ENCODE measurements at places on chromosomes 7 and 10. TPM values are rescaled to one million over a fixed set of nuclear protein-coding genes. Genes with fewer than 3 reads are reported as not detected.

- no peak overlapping the region for H3K27ac ChIP-seq
- no peaks in the 10 kb centered on the region for H3K36me3 ChIP-seq
- H3K4me3 ChIP-seq = no peak overlapping the region
- H3K27me3 ChIP-seq = no peaks in the 10 kb centered on the region
- H3K4me1 ChIP-seq = no peaks in the 10 kb centered on the region
Measured at GRCh38 chr10:4867520-4868356, 41.7 kb downstream of the AKR1E2 start.

GRCh38 chr7:157758468-157759245, 421.9 kb downstream of the DNAJB6 start:
- H3K27ac ChIP-seq = no peak overlapping the region
- no peak overlapping the region for H3K4me3 ChIP-seq
- H3K36me3 ChIP-seq = no peaks in the 10 kb centered on the region
- peak; percentile 68 for DNase-seq
- H3K4me1 ChIP-seq = no peaks in the 10 kb centered on the region
- H3K27me3 ChIP-seq = no peaks in the 10 kb centered on the region

- DNase-seq = peak; percentile 81
- no peaks in the 10 kb centered on the region for H3K27me3 ChIP-seq
- H3K27ac ChIP-seq = peak overlapping the region; percentile 94
- no peaks in the 10 kb centered on the region for H3K36me3 ChIP-seq
- H3K4me1 ChIP-seq = no peaks in the 10 kb centered on the region
Measured at GRCh38 chr10:50992972-50993766, 81.1 kb upstream of the PRKG1 start.

- H3K4me3 ChIP-seq = no peak overlapping the region
- no peaks in the 10 kb centered on the region for H3K27me3 ChIP-seq
- H3K36me3 ChIP-seq = no peaks in the 10 kb centered on the region
- no peak for DNase-seq
- H3K4me1 ChIP-seq = no peaks in the 10 kb centered on the region
Measured at GRCh38 chr7:21373031-21373430, 54.9 kb upstream of the SP4 start.

- peak overlapping the region; percentile 26 for H3K4me3 ChIP-seq
- no peaks in the 10 kb centered on the region for H3K27me3 ChIP-seq
- no peak overlapping the region for H3K27ac ChIP-seq
- H3K36me3 ChIP-seq = no peaks in the 10 kb centered on the region
- peak; percentile 84 for DNase-seq
Measured at GRCh38 chr7:101743241-101743994, 74.0 kb upstream of the CUX1 start.

DNA sequence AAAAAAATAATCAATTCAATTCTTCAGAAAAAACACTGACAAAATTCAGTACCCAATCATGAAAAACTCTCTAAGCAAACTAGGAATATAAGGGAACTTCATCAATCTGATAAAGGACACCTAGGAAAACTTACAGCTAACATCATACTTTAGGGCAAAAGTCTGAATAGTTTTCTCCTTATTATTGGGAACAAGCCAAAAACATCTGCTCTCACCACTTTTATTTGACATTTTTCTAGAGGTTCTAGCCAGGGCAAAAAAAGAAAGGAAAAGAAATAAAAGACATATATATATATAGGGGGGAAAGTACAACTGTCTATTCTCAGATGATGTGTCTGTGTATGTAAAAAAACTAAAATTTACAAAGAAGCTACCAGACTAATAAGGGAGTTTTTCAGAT, 19.0 kb downstream of the CDK6 start:
- no peaks in the 10 kb centered on the region for H3K27me3 ChIP-seq
- H3K4me3 ChIP-seq = no peak overlapping the region
- no peaks in the 10 kb centered on the region for H3K36me3 ChIP-seq
- no peak overlapping the region for H3K27ac ChIP-seq
- no peaks in the 10 kb centered on the region for H3K4me1 ChIP-seq
- no peak for DNase-seq

GRCh38 chr10:201328-201771, 66.1 kb downstream of the ZMYND11 start:
- H3K36me3 ChIP-seq = peaks cover 3% of the 10 kb centered on the region
- no peaks in the 10 kb centered on the region for H3K27me3 ChIP-seq
- no peak overlapping the region for H3K27ac ChIP-seq
- no peak for DNase-seq
- no peaks in the 10 kb centered on the region for H3K4me1 ChIP-seq
- no peak overlapping the region for H3K4me3 ChIP-seq

GRCh38 chr10:88077977-88078376, 214.6 kb downstream of the PTEN start:
- no peak for DNase-seq
- no peak overlapping the region for H3K4me3 ChIP-seq
- no peaks in the 10 kb centered on the region for H3K27me3 ChIP-seq
- H3K4me1 ChIP-seq = peaks cover 19% of the 10 kb centered on the region

DNA sequence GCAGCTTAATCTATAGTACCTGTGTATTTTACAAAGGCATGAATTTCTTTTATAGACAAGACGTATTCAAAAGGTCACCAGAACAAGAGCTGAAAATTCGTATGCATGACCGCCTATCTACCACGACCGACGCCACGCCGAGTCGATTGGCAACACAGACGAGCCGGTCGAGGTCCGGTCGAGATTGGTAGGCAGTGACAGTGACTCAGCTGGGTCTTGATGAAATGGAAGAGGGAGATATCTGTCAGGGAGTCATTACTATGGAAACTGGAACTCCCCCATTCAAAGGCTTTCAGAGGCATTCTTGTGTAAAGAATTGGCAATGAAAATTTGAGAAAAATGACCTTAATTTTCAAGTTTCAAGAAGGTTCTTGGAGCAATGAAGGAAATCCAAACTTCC, 2.1 kb downstream of the ATP5MK start:
- no peak overlapping the region for H3K27ac ChIP-seq
- H3K27me3 ChIP-seq = no peaks in the 10 kb centered on the region
- H3K36me3 ChIP-seq = peaks cover under 1% of the 10 kb centered on the region

DNA sequence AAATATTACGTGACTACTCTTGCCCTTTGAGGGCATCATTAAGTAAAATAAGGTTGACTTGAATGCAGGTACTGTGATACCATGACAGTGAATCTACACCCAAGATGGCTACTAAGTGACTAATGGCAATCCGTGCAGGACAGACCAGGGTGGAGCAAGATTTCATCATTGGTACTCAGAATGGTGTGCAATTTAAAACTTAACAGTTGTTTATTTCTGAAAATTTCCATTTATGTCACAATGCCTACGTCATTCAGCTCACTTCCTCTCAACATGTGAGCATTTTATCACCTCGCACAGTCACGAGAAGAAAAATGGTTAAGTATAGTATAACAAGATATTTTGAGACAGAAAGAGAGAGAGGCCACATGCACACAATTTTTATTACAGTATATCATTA, 50.3 kb upstream of the MET start:
- H3K4me1 ChIP-seq = no peaks in the 10 kb centered on the region
- H3K27me3 ChIP-seq = no peaks in the 10 kb centered on the region
- no peak for DNase-seq
- H3K27ac ChIP-seq = no peak overlapping the region

GRCh38 chr7:29113384-29114102, 32.8 kb downstream of the CPVL start:
- no peak overlapping the region for H3K4me3 ChIP-seq
- H3K27me3 ChIP-seq = no peaks in the 10 kb centered on the region
- no peak overlapping the region for H3K27ac ChIP-seq
- no peak for DNase-seq

- no peak overlapping the region for H3K4me3 ChIP-seq
- no peak overlapping the region for H3K27ac ChIP-seq
- no peak for DNase-seq
- no peaks in the 10 kb centered on the region for H3K4me1 ChIP-seq
Measured at GRCh38 chr10:98006266-98006665, 24.2 kb downstream of the CRTAC1 start.

GRCh38 chr10:33914746-33915145, 580.3 kb upstream of the NRP1 start:
- DNase-seq = no peak
- no peaks in the 10 kb centered on the region for H3K36me3 ChIP-seq
- no peak overlapping the region for H3K27ac ChIP-seq
- H3K4me3 ChIP-seq = no peak overlapping the region
- no peaks in the 10 kb centered on the region for H3K27me3 ChIP-seq
- H3K4me1 ChIP-seq = no peaks in the 10 kb centered on the region

DNA sequence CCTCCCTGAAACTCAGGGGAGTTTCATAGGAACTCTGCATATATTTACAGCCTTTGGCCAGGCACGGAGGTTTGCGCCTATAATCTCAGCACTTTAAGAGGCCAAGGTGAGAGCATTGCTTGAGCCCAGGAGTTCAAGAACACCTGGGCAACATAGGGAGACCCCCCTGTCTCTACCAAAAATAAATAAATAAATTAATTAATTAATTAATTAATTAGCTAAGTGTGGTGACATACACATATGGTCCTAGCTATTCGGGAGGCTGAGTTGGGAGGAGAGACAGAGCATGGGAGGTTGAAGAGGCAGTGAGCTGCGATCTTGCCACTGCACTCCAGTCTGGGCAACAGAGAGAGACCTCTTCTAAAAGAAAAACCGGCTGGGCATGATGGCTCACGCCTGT, 9.4 kb upstream of the LEP start:
- no peaks in the 10 kb centered on the region for H3K36me3 ChIP-seq
- H3K27me3 ChIP-seq = no peaks in the 10 kb centered on the region
- no peak overlapping the region for H3K27ac ChIP-seq
- DNase-seq = no peak
- no peak overlapping the region for H3K4me3 ChIP-seq

- peaks cover 55% of the 10 kb centered on the region for H3K4me1 ChIP-seq
- no peak overlapping the region for H3K4me3 ChIP-seq
- peak; percentile 88 for DNase-seq
- no peaks in the 10 kb centered on the region for H3K36me3 ChIP-seq
- peak overlapping the region; percentile 49 for H3K27ac ChIP-seq
Measured at GRCh38 chr10:102678842-102679289, 34.6 kb downstream of the TRIM8 start.

DNA sequence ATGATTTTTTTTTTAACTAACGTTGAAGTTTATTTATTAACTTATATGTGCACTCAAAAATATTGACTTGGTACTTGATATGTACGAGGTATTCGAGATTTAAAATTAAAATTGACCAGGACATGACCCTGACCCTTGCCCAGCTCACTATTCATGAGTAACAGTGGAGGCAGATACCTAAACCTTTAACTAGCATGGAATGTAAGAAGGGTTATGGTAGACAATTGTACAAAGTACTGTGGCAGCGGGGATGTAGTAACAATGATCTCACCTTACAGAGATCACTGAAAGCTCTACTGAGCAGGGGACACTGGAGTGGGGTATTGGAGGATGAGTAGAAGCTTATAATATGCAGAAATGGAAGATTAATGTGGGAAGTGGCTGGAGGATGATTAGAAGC, 60.8 kb downstream of the ADRA2A start:
- no peak overlapping the region for H3K27ac ChIP-seq
- H3K27me3 ChIP-seq = no peaks in the 10 kb centered on the region
- no peak for DNase-seq
- H3K4me3 ChIP-seq = no peak overlapping the region
- no peaks in the 10 kb centered on the region for H3K36me3 ChIP-seq

- H3K27ac ChIP-seq = no peak overlapping the region
- no peaks in the 10 kb centered on the region for H3K27me3 ChIP-seq
- no peak for DNase-seq
Measured at GRCh38 chr7:106775975-106776607, 89.0 kb upstream of the PIK3CG start.

GRCh38 chr7:6642861-6643640, 5.9 kb downstream of the ZNF316 start:
- H3K36me3 ChIP-seq = no peaks in the 10 kb centered on the region
- H3K27me3 ChIP-seq = no peaks in the 10 kb centered on the region
- H3K27ac ChIP-seq = no peak overlapping the region
- no peak overlapping the region for H3K4me3 ChIP-seq

TMEM248 gene
- 113 TPM for total RNA-seq

UPK3B gene
- 1.9 TPM for total RNA-seq

UCMA gene
- not detected for total RNA-seq

ANKRD22 gene
- total RNA-seq = 3.6 TPM

OR2A5 gene
- not detected for total RNA-seq

CEP55 gene
- total RNA-seq = 0.88 TPM

Measured in kidney (tissue), 22 donors.